MM.1S (cell line): ENCODE measurements at places on chromosomes 3 and 15.

DNA sequence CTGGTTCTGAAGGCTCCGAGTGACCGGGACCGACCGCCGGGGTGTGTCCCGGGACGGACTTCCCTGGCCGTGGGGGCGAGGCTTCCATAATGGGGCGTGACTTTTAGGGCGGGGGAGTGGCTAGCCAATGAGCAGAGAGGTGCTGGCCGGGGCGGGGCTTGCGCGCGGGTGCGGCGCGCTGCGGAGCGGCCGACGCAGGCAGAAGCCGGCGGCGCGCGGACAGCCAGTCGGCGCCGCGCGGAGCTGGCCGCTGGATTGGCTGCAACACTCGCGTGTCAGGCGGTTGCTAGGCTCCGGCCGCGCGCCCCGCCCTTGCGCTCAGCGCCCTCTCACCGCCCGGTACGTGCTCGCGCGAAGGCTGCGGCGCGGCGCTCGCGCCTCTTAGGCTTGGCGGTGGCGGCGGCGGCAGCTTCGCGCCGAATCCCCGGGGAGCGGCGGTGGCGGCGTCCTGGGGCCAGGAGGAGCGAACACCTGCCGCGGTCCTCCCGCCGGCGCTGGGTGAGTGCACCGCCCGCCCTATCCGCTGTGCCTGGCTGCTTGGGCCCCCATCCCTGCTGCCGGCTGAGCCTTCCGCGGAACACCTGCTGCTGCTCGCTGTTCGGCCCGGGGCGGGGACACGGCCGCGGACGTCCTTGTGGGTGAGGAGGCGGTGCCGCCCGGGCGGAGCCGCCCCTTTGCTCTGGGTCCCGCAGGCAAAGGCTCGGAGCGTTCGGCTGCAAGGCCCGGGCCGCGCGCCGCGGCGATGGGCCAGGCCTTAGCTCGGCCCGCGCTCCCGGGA, at the start of gene DAG1:
Gene DAG1, plus strand, starts transcription at position 332 of the 778 bp plus-strand sequence. CDS start 40,268 bp downstream, outside the sequence.
- DNase-seq = peak; percentile 98

DNA sequence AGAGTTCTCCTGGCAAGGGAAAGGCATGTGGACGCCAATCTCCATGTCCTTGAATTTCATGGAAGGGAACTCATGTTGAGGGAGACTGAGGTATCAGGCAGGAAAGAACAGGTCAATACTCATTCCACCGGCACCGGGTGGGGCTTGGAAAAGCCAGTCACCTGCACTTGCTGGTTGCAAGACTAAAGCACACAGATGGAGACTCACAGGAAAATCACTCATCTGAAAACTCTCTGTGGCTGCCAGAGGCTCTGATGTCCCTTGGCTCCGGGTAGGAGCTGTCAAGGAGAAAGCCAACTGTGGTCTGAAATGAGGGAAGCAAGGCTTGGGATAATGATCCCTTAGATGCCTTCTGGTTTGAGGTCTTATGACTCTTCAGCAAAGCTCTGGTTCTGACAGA, 8.7 kb upstream of the CGNL1 start:
- DNase-seq = no peak

DNA sequence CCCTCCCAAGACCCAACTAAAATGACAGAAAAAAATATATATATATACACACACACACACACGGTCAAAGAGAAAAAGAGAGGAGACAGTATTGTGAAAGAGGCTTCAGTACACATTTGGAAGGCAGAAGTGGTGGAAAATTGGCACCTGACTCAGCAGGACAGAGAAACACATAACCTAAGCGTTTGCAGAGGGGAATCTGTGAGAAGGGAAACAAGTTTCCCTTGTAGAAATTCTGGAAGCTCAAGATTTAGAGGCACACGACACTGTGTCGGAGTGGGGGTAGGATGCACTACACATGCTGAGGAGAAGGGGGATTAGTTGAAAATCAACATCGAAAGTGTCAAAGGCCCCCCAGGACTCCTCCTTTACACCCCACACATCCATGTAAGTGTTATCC, 53.1 kb downstream of the PAK2 start:
- DNase-seq = no peak

DNA sequence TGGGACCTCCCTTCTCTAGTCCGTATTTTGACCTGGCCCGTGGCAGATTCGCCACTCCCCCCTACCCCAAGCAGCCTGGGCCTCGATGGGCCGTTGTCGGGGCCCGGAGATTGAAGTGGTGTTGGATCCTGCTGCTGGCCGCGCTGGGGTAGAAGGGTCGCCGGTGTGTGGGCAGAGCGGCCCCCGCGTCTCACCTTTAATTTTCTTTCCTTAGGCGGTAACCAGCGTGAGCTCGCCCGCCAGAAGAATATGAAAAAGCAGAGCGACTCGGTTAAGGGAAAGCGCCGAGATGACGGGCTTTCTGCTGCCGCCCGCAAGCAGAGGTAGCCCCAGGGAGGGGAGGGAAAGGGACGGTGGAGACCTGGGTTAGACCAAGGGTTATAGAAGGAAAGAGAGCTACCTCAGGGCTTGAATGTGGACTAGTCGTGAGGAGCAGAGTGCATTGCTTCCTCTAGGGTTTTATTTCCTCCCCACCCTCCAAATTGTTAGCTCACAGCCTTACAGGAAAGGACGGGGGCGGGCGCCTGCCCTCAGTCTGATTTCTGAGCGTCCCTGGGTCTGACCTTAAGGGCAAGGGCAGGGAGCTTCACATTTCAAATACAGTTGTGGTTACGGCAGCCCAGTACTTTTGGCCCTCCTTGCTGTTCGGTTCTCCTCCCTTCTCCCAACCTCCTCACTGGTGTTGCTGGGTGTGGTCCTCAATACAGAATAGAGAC, 799 bp downstream of the SERF2 start:
- no peak for DNase-seq

DNA sequence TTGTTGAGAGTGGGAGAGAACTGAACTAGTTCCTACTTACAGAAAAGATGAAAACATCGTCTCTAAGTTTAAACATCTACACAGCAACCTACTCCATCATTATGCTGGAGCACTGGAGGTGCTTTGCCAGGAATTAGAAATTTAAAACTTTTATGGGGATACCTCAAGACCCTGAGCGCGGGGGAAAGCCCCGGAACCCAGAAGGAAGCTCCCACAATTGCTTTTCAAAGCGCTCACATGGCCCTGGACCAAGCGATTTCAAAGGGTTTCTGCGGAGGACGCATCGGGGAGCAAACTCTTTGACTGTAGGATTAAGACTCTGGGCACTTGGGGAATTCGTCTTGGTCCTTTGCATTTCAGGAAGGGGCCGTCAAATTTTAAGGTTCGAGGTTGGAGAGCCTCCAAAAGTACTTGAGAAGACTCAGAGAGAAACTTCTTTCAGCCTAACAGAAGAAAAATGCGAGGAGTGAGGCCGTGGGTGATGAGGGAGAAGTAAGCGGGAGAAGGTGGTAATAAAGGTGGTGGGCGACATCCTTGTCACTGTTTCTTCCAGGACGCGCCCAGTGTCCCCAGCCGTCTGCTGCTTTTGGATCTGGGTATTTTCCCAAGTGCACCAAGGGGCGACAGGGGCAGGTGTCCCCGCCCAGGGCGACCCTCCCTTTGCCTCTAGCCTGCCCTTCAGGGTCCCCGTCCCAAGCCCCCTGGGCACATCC, 591 bp downstream of the PROK2 start:
- no peak for DNase-seq

GRCh38 chr3:11583638-11584046, 60.1 kb downstream of the VGLL4 start:
- no peak for DNase-seq

- no peak for DNase-seq
These were observed 370.5 kb downstream of the RORA start for GRCh38 chr15:60858511-60859070.

- DNase-seq = no peak
These were observed 787 bp downstream of the TRPM1 start for GRCh38 chr15:31100738-31101137.

DNA sequence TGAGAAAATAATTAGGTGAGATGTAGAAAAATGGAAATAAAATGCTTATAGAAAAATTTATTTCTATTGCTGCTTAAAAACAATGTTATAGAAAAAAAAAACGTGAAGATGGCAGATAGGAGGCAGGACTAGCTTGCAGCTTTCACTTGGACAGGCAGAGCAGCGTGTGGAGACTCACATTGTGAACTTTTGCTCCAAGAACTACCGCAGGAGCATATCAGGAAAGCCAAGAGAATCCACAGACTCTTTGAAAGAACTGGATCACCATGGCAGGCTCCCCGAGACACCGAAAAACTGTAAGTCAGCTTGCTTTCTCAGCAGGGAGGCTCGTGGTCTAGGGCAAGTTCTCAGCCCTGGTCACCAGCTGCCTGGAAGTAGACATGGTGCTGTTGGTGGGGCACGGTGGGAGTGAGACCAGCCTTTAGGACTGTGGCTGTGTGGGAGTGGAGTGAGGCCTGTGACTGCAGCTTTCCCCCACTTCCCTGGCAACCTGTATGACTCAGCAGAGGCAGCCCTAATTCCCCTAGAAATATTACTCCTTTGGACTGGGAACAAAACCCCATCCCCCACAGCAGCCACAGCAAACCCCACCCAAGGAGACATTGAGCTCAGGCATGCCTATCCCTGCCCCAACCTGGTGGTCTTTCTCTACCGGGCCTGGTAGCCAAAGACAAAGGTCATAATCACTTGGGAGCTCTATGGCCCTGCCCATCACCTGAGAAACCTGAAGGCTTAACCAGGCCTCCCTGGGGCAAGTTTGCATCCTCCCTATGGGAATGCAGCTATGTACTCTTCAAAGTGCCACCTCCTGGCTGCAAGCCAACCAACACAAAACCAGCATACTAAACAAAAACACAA, 22.8 kb downstream of the STRIT1 start:
- peak; percentile 49 for DNase-seq

DNA sequence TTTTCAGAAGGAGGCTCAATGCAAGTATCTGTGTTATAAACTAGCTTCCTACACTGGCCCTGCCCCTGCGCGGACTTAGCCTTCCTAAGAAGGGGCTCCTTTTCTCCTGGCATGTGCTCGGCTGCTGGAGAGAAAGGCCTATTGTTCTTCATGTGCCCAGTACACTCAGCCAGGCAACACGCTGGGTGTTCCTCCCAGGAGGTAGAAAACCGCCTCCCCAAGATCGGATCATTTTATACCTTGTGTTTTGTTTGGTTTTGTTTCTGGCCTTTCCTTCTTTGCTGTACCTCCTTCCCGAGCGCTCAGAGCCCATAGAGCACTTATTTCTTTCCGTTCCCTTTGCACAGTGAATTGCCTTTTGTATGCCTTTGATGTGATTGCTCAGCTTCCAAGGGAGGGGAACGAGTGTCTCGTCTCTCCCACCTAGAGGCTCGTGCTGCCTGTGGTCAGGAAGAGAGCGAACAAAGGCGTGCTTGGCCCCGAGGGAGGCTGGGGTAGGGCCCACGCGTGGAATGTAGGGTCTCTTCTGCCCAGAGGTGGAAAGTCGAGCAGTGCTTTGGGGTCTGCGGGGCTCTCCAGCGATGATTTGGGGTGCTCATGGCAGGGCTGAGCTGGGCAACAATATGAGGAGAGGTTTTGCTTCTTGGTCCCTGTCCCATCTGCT, 30.0 kb downstream of the CCNL1 start:
- no peak for DNase-seq

DNA sequence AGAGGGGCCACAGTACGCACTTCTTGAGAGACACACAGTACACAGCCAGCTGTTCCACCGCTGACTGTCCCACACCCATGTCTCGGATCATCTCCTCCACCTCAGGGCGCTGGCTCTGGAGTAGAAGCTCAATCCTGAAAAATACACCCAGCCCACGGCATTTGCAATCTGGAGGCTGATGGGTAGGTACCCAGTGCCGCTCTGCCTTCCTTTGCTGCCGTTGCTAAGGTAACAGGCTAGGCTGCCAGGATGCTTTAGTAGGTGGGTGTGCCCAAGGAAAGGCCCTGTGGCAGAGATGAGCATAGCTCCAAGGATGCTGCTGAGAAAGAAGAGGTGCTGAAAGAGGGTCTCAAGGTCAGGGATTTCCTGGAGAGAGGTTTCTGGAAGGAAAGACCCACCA, 14.6 kb downstream of the TRAIP start:
- DNase-seq = no peak

DNA sequence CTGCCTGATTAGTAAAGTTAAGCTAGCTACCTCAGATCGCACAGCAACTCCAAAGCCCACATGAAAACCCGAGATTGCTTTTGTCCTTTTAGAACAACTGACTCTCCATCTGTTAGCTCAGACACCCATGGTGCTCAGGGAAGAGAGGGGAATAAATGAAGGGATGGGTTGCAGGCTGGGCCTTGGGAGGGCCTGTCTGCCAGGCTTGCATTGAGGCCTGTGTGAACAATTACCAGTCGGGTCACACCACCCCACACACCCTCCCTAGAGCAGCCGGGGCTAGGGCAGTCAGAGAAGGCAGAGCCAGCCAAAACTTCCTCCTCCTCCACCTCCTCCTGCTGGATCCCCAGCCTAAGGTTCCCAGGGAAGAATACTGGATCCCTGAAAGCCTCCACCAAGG, 8.8 kb upstream of the PRKAR2A start:
- DNase-seq = no peak

GRCh38 chr15:53979051-53979788, 979 bp downstream of the UNC13C start:
- DNase-seq = no peak

DNA sequence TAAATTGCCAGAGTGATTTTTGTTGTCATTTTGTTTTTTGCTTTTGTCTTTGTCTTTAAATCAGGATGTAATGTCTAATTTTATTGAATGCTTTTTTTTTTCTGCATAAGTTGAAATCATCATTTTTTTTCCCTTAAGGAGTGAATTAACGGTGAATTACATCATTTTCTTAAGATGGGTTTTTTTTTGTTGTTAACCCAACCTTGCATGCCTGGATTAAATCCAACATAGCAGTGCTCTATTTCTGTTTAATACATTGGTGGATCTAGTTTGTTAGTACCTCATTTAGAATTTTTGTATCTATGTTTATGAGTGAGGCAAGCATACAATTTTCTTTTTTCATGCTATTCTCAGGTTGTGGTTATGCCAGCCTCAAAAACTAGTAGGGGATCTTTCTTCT, 186.4 kb upstream of the TMC3 start:
- DNase-seq = no peak

GRCh38 chr3:12901623-12902045, 60.3 kb upstream of the RPL32 start:
- DNase-seq = no peak

DNA sequence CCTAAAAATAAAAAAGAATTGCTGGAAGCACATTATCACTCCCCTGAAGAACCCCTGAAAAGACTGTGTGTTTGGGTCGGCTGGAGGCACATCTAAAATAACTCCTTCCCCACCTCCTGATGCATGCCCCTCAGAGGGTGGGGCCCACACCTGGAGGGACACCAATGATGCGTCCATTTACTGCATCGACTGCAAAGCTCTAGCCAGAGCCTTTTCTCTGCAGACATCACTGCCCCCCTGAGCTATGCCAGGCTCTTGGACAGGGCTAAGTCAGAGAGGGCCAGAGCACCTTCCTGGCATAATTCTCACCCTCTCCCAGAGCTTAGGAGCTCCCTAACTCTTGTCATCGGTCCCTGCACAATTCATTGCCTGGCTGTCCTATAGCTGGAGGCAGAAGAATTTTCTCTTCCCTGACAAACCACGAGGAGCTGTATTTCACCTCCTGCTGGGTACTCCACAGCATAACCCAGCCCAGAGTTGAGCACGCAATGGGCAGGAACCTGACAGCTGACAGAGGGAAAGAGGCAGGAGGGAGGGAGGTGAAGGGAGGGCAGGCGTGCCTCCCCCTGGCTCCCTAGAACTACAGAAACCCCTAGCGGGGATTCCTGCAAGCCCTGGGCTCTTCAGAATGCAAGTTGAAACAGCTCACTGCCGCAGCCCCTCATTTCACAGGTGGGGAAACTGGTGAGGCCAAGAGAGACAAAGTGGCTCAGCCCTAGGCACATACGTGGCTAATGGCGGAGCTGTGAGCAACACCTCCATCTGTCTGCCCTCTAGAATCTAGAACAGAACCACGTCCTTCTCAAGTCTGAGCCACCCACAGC, 46.6 kb downstream of the XXYLT1 start:
- DNase-seq = peak; percentile 0

- DNase-seq = no peak
These were observed 9.2 kb upstream of the HLTF start for GRCh38 chr3:149095487-149095886.
